ENCODE measurements at places on chromosomes 6 and 20.

DNA sequence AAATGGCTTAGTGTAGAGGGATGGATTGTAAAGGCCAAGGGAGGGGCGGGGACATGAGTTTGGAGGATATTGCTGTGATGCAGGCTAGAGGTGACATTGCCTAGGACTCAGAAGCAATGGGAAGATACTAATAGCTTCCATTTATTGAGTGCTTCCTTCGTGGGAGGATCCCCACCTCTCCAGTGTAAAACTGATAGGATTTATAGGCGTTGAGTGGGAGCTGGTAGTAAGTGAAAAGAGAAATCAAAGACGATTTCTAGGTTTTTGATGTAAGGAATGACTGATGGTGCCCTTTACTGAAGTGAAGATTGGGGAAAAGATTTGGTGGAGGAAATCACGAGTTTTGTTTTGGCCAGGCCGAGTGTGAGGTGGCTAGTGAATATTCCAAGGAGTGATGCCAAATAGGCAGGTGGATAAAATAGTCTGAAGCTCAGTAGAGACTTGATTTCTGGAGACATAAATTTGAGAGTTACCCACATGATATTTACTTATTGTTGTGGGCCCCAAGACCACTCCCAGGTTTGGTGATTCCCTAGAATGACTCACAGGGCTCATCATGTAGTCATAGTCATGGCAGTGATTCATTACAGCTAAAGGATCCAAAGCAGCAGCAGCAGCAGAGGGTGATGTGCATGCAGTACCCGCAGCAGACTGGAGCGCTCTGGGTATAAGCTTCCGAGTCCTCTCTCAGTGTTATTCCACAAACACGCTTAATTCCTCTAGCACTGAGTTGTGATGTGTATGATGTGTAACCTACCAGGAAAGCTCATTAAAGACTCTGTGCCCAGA is 10.2 kb downstream of the RPRD1B start:
- no peak overlapping the region for H3K27ac ChIP-seq
- no peaks in the 10 kb centered on the region for H3K27me3 ChIP-seq
- H3K4me1 ChIP-seq: no peaks in the 10 kb centered on the region
- no peak overlapping the region for H3K4me3 ChIP-seq
- no peak for DNase-seq

- H3K4me1 ChIP-seq: peaks cover 91% of the 10 kb centered on the region
- no peak for DNase-seq
- H3K27me3 ChIP-seq: no peaks in the 10 kb centered on the region
- peak overlapping the region; percentile 85 for H3K27ac ChIP-seq
- peaks cover 3% of the 10 kb centered on the region for H3K36me3 ChIP-seq
Measured at GRCh38 chr6:130134582-130134981, 88.2 kb downstream of the SAMD3 start.

- H3K27me3 ChIP-seq: no peaks in the 10 kb centered on the region
- no peak overlapping the region for H3K27ac ChIP-seq
- H3K36me3 ChIP-seq: no peaks in the 10 kb centered on the region
- no peak overlapping the region for H3K4me3 ChIP-seq
Measured at GRCh38 chr6:136228814-136229213, 21.3 kb downstream of the MTFR2 start.

DNA sequence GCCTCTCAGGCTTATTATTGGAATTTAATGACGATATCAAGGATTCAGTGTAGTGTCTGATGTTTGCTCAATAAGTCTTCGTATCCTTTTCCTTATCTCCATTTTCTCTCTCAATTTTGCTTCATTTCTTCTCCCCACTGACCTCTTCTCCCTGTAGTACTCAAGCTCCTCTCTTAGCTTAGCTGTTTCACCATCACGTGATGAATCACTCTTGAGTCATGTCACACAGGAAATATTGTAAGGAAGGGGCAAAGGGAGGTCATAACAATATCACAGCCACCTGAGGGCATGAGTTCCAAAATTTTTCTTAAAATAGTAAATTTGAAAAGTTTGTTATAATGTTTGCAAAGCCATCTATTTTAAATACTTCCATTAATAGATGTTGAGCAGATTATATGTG is 392.2 kb upstream of the MARCKS start:
- H3K27me3 ChIP-seq: no peaks in the 10 kb centered on the region
- H3K36me3 ChIP-seq: no peaks in the 10 kb centered on the region
- H3K4me3 ChIP-seq: no peak overlapping the region
- no peaks in the 10 kb centered on the region for H3K4me1 ChIP-seq
- DNase-seq: no peak

- no peaks in the 10 kb centered on the region for H3K36me3 ChIP-seq
- H3K4me3 ChIP-seq: no peak overlapping the region
- no peak overlapping the region for H3K27ac ChIP-seq
- DNase-seq: no peak
- no peaks in the 10 kb centered on the region for H3K27me3 ChIP-seq
Measured at GRCh38 chr6:113756290-113756665, 100.9 kb upstream of the MARCKS start.

DNA sequence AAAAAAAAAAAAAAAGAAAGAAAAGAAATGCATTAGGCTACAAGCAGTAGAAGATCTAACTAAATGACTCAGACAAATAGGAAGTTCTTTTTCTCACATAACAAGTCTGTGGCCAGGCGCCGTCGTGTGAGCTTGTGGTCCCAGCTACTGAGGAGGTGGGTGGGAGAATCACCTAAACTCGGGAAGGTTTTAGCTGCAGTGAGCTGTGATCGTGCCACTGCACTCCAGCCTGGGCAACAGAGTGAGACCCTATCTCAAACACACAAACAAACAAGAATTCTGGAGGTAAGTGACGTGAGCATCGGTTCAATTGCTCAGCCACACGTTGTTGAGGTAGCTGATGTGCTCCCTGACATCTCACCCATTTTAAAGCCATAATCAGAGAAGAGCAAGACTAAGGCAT is 37.9 kb upstream of the SLC23A2 start:
- H3K36me3 ChIP-seq: no peaks in the 10 kb centered on the region
- H3K27ac ChIP-seq: no peak overlapping the region
- H3K4me1 ChIP-seq: no peaks in the 10 kb centered on the region
- H3K4me3 ChIP-seq: no peak overlapping the region
